ENCODE measurements at places on chromosomes 1 and 21.
A peak's percentile ranks its signal among the peaks of the same experiment; 100 is the strongest.

DNA sequence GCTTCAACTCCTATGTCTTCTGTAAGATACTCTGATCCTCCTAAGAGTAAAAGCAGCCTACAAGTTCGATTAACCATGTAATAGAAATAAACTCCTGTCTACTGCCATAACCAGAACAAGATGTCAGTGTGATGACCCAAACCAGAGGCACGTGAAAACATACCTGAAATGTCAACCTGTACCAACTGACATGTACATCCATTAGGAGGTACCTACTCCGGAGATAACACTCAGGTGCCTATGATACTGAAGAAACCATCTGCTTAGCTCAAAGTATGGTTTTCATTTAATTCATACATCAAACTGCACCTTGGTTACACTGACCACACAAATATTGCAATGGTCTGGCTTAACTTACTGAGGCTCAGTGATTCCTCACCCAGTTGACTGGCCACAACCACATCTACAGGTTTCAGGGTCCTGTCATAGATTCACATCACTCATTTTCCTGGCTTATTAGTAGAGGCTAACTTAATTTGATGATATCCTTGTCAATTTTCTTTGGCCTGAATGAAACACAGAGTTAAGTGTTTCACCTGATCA is 4.4 kb downstream of the ITPKB start:
- no peak for DNase-seq

DNA sequence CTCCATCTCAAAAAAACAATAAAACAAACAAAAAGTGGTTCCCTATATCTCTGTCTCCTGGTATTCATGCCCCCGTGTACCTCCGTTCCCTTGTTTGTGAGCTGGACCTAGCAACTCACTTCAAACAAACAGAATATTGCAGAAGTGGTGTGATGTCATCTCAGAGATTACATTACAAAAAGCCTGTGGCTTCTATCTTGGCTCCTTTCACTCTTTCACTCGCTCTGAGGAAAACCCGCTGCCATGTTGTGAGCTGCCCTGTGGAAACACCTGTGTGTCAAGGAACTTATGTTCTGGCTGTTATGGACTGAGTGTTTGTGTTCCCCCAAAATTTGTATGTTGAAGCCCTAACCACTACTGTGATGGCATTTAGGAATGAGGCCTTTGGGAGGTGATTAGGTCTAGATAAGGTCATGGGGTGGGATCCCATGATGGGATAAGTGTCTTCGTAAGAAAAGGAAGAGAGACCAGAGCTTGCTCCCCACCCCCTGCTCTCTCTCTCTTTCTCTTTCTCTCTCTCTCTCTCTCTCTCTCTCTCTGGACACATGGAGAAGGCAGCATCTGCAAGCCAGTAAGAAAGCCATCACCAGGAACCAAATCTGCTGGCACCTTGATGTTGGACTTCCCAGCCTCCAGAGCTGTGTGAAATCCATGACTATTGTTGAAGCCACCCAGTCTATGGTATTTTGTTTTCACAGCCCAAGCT is 7.4 kb upstream of the HYI start:
- no peak for DNase-seq

DNA sequence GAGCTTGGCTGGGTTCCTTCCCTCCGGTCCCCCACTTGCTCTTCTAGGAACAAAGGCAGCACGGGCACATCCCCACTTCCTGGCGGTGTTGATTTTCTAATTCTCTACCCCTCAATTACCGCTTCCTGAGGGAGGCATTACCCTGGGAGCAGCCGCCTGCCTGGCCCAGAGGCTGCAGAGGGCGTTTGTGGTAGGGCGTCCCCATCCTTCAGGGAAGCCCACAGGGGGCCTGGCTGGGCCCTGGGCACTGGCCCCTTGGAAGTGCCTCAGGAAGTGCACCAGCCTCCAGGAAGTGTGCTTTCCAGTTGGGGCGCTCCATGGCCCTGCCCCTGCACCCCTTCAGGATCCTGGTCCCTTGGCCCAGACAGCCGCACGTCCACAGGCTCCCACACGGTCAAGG is 42.1 kb upstream of the CASZ1 start:
- no peak for DNase-seq

DNA sequence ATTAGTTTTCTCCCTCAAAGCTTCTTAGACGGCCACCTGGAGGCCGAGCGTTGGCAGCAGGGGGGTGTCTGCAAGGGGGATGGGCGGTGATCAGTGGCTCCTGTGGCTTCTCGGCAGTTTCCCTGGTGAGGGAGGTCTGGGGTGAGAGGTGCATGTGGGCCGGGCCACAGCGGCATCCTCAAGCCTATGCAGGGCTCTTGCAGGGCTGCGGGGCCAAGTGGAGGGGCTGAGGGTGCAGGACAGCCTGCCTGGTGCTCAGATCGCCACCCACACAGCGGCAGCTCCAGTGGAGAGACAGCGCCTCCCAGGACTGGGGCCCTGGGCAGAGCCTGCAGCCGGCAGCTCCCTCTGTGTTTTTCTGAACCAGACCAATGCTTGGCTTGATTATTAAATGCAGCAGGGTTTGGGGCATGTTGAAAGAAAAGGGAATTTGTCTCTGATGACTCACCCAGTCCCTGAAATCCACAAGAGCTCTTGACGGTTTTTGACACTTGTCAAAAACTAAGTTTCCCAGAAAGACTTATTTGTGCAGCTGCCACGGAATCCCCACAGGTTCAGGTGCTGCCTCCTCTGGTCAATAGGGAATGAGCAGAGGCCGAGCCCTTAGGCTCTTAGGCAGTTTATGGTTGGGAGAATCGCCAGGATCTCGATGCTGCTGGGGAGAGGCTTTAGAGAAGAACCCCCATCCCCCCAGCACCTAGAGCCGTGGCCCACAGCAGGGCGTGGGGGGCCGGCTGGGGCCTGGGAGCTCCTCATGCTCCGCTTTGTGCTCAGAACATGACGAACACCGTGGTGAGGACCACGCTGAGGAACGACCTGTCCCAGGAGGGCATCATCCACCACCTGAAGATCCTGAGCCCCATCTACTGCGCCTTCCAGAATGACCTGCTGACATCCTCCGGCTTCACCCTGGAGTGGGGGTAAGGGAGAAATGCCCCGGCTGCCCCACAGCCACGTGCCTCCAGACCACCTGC is 54.7 kb downstream of the UMODL1 start:
- DNase-seq: no peak

DNA sequence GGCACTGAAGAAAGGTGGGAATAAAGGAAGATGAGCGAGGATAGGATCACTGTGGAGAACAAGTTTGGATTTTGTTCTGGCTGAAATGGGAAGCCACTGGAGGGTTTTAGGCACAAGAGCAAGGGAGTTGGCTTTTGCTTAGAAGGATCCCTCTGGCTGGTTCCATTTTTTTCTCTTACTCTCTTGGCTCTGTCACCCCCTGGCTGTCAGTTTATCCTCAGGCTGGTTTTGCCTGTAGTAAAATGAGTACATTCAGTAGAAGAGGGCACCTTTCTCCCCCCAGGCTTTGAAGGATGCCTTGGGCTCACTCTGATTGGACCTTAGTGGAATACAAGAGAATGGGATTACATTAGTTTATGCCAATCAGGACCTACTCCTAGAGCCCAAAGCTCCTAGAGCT is 17.1 kb downstream of the CACHD1 start:
- no peak for DNase-seq

DNA sequence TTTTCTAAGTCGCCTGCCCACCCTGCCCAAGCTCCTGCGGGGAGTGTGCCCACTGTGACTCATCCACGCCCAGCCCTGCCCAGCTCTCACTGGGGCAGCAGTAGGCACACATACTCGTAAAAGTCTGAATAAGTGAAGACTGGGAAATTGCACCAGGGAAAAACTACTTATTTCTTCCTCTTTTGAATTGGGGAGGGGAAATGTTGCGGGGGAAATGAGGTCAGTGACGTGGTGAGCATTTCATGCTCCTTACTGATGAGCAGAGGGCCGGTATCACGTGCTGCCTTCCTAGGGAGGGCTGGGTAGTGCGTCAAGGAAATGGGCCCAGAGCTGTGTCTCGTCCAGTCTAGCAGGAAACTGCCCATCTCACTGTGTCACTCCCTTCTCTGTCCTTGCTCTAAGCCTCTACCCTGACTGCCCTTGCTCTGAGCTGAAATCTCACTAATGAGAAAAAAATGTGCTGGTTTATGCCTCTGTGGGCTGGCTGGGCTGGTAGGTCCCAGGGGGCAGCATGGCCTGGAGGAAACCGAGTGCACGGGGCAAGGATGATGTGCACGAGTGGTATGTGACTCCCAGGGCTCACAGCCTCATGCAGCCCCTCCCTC is 13.5 kb upstream of the TNFRSF1B start:
- no peak for DNase-seq

- no peak for DNase-seq
Observed at GRCh38 chr1:76961181-76961819, 94.0 kb downstream of the ST6GALNAC5 start.

GRCh38 chr1:992362-992761 is 7.5 kb downstream of the HES4 start:
- no peak for DNase-seq

DNA sequence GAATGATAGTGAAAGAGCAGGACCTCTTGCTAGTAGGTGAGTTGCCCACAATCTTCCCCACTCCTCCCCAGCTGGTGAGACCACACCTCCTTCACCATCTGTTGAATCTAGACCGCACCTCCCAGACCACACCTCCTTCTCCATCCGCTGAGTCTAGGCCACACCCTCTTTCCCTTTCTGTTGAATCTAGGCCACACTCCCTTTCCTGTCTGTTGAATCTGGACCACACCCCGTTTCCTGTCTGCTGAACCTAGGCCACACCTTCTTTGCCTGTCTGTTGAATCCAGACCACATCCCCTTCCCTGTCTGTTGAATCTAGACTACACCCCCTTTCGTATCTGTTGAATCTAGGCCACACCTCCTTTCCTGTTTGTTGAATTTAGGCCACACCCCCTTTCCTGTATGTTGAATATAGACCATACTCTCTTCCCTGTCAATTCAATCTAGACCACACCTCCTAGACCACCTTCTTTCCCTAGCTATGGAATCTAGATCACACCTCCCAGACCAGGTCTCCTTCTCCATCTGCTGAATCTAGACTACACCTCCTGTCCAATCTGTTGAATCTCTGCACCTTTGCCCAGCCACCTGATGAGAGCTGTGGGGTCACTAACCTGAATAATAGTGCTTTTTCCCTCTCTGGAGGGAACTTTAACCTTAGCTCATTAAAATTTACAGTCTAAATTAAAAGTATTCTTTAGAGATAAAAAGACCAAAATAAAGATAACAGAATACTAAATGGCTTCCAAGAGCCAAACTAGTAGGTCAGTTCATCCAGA is 116.3 kb downstream of the DAB1 start:
- DNase-seq: peak; percentile 17

DNA sequence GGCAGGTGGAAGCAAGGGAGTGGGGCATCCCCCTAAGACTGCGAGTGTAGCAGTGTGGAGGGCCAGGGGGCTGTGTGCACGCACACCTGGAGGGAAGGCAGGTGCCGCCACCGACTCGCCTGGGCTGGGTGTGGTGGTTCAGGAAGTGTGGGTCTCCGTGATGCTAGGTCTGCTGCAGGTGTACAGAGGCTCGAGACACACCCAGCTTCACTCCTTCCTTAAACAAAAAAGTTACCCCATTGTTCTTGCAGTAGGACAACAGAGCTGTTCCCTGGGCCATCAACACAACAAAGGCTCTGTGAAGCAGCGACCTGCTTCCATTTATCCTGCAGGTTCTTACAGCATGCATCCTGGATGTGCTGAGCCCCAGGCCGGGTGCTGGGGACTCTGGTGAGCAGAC is 100.4 kb upstream of the TMEM51 start:
- DNase-seq: no peak

Measured in activated T-cell treated with anti-CD3 and anti-CD28 coated beads for 1 hour (primary cell).